Fibroblast of skin of right biceps (primary cell): ENCODE measurements at places on chromosomes 4 and X.

- DNase-seq = peak; percentile 26
Measured at GRCh38 chr4:105061136-105061696, 85.5 kb upstream of the TET2 start.

DNA sequence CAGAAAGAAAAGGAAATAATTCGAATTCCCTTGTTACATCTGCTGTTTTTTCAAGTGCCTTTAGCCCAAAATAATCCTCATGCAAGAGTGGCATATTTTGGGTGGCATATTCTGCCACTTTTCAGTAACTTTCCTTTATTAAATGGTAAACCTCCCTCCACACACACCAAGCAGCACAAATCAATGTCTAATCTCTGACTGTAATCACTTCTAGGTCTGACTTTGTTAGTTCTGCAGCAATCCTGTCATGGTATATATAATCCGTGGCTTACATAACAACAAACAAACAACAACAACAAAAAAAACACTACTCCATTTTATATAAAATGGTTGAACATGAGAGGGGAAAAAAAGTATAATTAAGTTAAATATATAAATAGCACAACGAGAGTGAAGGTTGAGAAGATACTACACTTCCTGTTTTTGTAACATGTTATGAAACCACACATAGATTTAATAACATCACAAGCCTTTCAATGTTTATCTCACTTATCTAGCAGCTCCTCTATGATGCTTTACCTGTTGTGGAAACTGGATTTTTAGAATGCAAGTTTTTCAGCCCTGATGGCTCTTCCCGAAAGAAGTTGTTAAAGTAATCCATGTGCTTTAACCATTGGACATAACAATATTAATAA, 715.4 kb downstream of the GRXCR1 start:
- DNase-seq = no peak

GRCh38 chr4:112170451-112170993, 25.3 kb downstream of the FAM241A start:
- DNase-seq = peak; percentile 94

DNA sequence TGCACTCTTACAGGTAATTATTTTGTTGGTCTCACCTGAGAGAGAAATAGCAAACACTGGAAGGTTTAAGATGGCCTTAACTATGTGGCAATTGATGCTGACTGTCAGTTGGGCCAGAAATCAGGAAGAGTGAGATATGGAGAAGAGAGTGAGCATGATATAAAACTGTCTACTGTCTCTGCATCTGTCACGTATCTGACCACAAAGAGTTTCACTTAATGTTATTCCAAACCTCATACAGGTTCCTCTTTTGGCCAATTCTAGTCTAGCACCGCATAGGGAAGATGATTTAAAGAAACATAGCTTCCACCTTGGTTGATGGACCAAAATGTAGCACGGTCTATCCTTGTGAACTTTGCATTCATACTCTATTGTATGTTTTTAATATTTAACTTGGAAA, 381.0 kb upstream of the BOD1L1 start:
- DNase-seq = no peak

- DNase-seq = no peak
Measured at GRCh38 chrX:54639018-54639345, 109.0 kb downstream of the GNL3L start.

GRCh38 chr4:168551945-168552695, 55.3 kb downstream of the PALLD start:
- DNase-seq = peak; percentile 42

DNA sequence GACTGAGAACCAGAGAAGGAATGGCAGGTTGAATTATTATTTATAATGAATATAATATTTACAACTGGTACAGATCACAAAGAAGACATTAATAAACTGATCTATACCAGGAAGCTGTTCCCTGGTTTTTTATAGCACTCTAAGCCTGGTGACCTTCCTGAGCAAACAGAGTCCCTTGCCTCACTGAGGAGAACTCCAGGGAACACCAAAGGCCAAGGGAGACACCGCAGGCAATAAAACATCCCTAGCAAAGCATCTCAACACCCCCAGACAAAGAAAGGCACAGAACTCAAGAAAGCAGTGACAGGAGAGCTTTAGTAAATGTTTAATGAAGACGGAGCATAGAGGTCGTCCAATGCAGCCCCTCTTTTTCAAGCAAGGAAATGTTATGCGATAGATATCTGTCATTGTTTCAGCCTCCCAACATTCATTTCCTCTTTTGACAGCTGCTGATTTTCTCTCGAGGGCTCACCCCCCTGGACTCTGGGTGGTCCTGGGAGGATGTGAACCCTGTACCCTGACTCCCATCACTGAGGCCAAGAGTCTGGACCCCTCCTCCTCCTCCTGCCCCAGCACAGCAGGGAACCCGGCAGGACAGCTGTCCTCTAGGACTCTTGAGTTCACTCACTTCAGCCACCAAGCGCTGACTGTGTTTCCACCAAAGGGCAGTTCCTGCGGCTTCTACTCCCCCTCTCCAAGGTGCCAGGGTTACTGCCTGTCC, 342.5 kb upstream of the GATB start:
- DNase-seq = no peak

GRCh38 chrX:84218726-84219125, 30.7 kb upstream of the RPS6KA6 start:
- no peak for DNase-seq

- DNase-seq = peak; percentile 93
Measured at GRCh38 chrX:74450803-74451449, 29.6 kb downstream of the SLC16A2 start.

DNA sequence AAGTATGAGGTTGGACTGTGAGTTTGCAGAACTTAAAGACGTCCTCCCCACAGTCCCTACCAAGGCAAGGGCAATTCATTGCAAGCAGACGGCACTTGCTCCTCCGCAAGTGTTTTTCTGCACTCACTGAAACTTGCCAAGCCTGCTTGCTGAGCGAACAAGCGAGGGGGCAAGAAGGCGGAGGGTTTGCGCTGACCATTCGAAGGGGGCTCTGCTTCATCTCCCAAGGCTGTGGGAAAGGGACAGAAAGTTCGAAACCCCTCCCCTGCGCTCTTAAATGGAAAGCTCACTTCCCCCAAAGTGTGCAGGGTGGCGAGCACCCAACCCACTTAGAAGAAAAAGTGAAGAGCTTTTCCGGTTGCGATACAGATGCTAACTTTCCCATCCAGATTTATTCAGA, 1.4 kb downstream of the MID1 start:
- DNase-seq = no peak

GRCh38 chr4:151653548-151653918, 107.3 kb downstream of the GATB start:
- no peak for DNase-seq

DNA sequence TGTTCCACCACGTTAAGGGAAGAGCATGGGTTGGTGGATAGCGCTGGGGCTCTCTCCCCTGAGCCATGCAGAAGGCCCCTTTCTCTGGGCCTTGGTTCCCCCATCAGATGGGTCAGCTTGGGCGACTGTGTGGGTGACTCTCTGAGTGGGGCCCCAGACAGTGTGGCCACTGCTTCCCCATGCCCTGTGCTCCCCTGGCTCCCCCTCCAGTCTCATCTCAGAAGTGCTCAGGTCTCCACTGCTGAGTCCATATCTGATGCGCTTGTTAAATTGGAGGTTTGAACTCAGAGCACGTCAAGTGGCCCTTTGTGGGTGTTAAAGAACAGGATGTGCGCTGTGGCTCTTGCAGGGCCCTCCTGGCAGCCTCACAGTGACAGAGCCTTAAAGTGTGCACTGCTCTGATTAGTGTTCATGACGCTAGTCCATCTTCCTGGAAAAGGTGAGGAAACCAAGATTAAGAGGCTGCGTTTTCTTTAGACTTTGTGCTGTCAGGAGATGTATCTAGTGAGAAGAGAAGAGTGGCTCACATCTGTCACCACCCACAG, 59.8 kb downstream of the NELFA start:
- no peak for DNase-seq

GRCh38 chr4:145293658-145294057, 113.3 kb upstream of the OTUD4 start:
- peak; percentile 80 for DNase-seq

GRCh38 chrX:21398426-21398825, 24.2 kb downstream of the CNKSR2 start:
- DNase-seq = no peak

DNA sequence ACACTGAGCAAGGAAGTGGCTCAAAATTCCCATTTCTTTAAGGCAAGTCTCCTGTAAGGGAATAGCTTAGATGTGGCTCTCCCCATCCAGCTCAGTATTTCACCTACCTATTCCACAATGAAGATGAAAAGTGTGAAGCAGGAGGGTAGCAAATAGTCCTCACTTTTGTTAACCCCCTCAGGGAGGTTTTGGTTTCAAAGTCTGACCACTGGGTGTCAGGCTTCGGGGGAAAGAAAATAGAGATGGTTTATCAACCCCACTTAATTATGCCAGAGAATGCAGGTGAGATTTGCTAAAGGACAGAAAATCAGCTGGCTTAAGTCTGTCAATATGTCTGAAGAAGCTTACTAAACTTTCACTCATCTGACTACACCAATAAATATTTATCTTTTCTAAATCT, 69.5 kb downstream of the DHX15 start:
- DNase-seq = no peak

DNA sequence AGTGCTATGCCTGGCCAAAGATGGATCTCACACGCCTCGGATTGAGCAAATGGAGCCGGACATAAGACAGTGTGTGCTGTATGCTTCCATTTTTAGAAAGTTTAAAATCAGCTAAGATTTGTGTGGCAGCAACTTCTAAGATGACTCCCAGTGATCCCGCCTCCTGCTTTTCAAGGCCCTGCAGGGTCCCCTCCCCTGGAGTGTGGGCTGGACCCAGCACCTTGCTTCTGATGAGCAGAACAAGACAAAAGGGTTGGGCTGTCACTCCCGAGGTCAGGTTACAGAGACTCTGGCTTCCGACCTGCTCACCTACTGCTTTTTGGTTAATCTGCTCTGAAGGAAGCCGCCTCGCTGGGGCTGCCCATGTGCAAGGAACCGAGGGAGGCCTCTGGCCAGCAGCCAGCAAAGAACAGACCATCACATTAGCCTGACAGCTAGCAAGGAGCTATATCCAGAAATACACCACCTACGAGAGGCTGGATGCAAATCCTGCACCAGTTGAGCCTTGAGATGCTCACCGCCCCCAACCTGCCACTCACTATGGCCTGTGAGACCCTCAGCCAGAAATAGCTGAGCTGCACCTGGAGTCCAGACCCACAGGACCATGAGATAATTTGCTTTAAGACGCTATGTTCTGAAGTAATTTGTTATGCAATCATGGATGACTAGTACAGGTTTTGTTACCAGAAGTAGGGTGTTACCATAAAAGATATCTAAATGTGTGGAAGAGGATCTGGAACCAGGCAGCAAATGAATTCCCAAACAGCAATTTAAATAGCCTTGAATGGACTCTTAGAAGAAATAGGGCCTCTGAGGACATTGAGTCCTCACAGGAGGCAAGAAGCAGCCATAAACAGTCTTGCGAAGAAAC, 47.6 kb downstream of the CRMP1 start:
- no peak for DNase-seq

GRCh38 chr4:173464481-173464880, 65.5 kb downstream of the HAND2 start:
- DNase-seq = no peak

GRCh38 chrX:12946406-12946805, 28.5 kb upstream of the TMSB4X start:
- DNase-seq = no peak

GRCh38 chrX:8988446-8988845, 45.5 kb downstream of the FAM9B start:
- peak; percentile 46 for DNase-seq

DNA sequence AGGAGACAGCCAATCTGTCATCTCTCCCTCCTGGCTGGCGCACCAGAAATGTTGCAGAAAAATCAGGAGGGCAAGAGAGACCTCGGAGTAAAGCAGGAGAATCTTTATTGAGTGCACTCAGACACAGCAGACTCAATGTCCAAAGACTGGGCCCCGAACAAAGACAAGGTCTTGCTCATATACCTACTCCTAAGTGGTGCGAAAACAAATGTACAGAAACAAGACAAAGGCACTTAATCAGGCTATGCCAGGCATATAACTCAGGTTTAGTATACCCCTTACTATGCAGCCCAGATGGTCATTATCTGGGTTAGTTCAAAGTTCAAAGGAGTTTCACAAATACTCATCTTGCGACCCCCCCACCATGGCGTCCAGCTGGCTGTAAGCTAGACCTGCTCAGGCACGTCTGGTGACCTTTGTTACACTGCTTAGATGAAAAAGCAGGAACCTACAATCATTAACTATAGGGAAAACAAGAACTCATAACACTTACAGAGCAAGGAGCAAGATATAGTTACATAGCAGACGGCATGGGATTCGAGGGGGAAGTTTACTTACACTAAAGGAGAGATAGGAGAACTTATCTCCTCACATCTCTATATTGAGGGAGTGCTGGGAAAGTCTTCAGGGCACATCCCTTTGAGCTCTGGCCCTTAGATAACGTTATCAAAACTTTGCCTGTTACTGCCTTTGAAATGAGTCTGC, 27.5 kb downstream of the SULT1E1 start:
- no peak for DNase-seq

DNA sequence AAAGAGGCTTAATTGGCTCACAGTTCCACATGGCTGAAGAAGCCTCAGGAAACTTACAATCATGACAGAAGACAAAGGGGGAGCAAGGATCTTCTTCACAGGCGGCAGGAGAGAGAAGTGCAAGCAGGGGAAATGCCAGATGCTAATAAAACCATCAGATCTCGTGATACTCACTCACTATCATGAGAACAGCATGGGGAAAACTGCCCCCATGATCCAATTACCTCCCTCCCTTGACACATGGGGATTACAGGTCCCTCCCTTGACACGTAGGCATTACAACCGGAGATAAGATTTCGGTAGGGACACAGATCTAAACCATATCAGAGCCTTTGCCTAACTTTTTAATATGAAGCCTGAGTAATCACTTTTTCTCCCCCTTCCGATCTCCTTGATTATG, 43.7 kb upstream of the MAPK10 start:
- no peak for DNase-seq

DNA sequence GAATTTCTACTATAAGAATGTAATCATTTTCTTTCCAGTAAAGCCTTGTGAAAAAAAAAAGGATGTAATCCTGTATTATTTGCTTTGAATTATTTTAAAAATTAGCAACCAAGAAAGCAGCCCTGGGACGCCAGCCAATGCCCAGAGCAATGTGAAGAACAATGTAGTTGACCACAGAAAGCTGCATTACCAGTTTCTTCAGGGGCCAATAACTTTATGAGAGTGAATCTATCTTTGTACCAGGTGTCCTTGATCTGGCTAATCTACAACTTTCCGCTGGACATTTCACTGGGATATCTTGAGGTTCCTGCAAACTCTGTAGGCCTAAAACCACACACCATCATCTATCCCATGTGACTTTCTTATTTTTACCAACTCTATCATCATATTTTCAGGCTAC, 7.6 kb upstream of the KLHL2 start:
- peak; percentile 36 for DNase-seq

DNA sequence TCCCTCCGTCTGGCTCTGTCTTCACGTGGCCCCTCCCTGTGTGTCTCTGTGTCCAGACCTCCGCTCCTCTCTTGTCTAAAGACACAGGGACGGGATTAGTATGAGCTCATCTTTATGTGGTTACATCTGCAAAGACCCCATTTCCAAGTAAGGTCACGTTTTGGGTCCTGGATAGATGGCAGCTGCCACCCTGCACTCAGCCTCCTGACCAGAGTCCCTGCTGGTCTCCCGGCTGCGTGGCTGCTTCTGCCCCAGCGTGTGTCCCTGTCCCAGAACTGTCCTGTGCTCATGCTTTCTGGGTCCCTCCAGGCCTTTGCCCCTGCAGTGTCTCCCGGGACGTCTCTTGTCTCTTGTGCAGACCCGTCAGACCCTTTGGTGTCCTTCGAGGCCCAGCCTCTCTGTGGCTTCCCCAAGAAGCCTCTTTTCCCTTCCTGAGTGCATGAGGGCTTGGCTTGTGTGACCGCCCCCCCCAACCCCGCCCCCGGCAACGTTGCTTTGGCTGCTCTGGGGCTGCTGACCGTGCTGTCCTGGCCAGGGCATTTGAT, 107.3 kb downstream of the PSAPL1 start:
- DNase-seq = no peak
